ENCODE measurements at places on chromosomes 11 and 22.

DNA sequence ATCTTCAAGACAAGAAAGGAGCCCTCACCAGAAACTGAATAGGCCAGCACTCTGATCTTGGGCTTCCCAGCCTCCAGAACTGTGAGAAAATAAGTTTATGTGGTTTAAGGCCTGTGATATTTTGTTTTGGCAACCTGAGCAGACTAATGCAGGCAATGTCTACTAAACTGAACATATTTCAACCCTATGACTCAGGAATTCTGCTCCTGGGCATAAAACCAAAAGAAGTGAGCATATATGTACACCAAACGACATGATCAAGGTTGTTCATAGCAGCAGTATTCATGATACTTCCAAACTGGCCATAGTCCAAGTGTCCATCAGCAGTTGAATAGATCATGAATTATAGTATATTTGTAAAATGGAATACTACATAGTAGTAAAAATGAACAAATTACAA lies 29.0 kb downstream of the CSNK2A3 start:
- DNase-seq = no peak

- no peak for DNase-seq
Observed at GRCh38 chr22:48209473-48210197, 1447.2 kb downstream of the TBC1D22A start.

- DNase-seq = no peak
Observed at GRCh38 chr11:119691020-119691666, 37.9 kb downstream of the NECTIN1 start.

GRCh38 chr22:20562607-20563465 lies 55.4 kb downstream of the MED15 start:
- DNase-seq = no peak

GRCh38 chr22:19730655-19731360 lies 7.5 kb downstream of the GP1BB start:
- DNase-seq = peak; percentile 94

- DNase-seq = no peak
Observed at GRCh38 chr11:17015627-17016126, 1.5 kb upstream of the PLEKHA7 start.

GRCh38 chr11:73386016-73386415 lies 9.8 kb downstream of the RELT start:
- no peak for DNase-seq

DNA sequence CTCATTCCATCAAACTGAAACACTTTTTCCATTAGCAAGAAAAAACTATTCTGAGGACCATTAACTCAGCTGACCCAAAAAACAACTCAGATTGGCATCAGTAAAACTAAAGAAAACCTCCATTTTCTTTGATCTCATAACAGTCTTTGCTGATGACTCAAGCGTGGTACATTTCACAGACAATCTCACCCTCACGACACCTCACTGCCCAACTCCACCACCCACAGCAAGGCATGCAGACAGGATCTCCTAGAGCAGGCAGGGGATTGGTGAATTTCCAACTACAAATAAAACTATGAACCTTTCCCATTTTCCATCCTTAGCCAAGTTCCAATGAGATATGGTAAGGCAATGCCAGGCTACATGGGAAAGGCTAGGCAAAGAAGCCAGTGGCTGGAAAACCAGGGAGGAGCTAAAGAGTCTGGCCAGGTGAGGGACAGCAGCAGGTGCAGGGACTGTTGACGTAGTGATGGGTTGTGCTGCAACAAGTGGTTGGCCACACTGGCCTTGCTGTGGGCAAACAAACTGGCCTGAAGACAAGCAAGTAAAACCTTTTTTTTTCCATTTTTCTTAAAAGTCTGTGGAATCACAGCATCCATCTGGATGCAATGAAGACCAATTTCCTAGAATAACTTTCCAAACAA lies 97.2 kb downstream of the SERGEF start:
- DNase-seq = no peak

GRCh38 chr22:41857155-41857859 lies 24.4 kb downstream of the SREBF2 start:
- DNase-seq = peak; percentile 87

DNA sequence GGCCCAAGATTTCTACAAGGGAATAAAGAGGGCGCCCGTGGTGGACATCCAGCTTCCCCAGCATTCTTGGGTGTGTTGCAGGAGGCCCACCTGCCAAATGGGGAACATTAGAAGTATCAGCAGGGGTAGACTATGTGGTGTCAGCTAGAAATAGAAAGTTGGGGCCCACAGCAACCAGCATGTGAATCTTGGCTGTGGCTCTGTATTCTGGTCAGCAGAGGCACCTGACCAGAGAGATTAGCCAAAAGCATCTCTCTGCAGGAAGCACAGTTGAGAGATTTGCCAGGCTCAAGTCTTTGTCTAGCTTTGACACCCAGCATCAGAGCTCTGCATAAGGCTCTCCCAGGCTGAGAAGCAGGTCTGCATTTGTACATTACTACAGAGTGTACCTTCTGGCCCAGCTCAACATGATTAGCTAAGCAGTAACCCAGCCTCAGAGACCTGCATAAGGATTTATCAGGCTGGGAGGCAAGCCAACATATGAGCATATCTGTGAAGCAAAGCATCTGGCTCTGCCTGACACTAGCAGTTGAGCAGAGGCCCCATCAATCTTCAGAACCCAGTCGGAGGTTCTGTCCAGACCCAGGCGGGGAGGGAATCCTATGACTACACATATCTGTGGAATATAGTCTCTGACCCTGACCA lies 79.9 kb downstream of the MS4A13 start:
- DNase-seq = no peak

- DNase-seq = no peak
Observed at GRCh38 chr11:92451063-92451462, 226.4 kb downstream of the FAT3 start.

DNA sequence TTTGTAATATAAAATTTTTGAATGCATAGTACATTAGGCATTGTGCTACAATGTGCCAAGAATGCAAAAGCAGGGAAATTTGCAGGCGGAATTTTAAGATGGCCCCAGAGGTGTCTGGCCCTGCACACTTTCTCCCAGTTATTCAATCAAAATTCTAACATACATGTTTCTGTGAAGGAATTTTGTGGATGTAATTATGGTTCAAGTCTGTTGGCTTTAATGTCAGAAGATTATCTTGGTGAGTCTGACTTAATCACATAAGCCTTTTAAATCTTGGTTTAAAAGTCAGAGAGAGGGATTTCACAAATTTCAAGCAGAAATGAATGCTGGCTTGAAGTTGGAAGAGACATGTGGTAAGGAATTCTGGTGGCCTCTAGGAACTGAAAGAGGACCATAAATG lies 423.4 kb upstream of the CCDC179 start:
- no peak for DNase-seq

DNA sequence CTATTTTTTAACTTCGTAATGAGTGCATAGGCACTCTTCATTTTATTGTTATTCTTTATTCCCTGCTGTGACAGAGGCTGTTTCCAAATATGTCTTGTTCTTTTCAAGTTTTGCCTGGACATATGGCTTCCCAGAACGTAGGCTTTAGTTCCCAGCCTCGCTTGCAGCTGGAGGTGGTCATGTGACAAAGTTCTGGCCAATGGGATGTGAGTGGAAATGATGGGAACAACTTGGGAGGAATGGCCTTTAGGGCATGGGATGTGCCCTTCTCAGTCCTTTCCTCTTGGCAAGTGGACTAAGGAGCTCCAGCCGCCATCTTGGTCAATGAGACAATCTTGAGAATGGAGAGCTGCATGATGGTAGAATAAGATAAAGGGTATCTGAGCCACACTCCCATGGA lies 70.8 kb upstream of the EIF3D start:
- DNase-seq = no peak

- no peak for DNase-seq
Observed at GRCh38 chr11:7759010-7759409, 37.7 kb downstream of the OR5P2 start.

- peak; percentile 18 for DNase-seq
Observed at GRCh38 chr11:74877132-74877531, 71.8 kb downstream of the XRRA1 start.

DNA sequence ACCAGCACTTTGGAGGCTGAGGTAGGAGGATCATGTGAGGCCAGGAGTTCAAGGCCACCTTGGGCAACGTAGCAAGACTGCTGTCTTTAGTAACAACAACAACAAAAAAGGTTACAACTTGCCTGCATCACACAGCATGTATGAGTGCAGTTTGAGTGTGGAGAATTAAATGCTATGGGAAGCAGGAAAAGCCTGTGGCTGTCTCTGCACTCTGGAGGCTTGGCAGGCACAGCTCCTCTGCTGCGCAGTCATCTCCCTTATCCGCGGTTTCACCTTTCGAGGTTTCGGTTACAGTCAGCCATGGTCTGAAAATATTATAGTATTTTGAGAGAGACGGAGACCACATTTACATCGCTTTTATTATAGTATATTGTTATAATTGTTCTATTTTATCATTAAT lies 2.9 kb downstream of the MICAL2 start:
- no peak for DNase-seq

DNA sequence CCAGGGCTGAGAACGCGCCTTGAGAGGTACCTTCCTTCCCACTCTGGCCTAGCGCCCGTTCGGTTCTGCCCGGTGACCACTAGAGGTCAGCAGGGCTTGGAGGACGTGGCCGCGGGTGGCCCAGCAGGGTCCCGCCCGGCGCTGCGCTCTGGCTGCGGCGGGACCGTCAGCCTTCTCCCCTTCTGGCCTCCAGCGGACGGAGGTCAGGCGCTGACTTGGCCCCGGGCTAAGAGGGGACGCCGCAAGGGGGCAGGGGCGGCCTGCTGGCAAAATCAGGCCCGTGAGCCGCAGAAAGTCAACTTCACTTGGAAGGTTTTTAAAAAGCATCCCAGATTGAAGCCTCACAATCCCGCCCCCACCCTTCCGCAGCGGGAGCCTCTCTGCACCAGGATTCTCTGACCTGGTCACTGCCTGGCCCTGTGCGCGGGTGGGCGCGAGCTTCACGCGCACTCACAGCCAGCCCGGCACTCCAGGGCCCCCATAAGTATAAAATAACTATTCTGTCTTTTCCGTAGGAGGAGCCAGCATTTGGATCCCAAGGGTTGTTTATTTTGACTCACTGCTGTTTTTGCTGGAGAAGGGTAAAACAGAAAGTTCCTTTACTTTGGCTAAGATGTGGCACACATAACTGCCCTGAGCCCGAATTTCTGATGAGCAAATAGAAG lies 23.2 kb upstream of the ZBTB16 start:
- DNase-seq = peak; percentile 62

GRCh38 chr11:118117790-118118601 lies 31.2 kb upstream of the SMIM35 start:
- DNase-seq = no peak

DNA sequence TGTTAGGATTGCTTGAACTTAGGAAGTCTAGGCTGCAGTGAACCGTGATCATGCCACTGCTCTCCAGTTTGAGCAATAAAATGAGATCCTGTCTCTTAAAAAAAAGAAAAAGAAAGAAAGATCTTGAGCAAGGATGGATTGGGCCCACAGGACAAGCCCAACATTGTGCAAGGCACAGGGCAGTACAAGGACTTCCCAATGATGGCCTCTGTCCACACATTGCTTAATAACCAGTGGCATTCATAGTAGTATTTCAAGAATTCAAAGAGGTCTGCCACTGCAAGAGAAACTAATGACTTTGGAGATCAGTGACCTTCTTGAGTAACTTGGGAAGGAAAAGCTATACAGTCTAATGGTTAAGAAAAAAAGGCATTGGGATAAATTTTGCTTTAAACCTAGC lies 44.6 kb downstream of the SEZ6L start:
- no peak for DNase-seq

GRCh38 chr22:40463017-40463631 lies 92.7 kb downstream of the SGSM3 start:
- DNase-seq = no peak

DNA sequence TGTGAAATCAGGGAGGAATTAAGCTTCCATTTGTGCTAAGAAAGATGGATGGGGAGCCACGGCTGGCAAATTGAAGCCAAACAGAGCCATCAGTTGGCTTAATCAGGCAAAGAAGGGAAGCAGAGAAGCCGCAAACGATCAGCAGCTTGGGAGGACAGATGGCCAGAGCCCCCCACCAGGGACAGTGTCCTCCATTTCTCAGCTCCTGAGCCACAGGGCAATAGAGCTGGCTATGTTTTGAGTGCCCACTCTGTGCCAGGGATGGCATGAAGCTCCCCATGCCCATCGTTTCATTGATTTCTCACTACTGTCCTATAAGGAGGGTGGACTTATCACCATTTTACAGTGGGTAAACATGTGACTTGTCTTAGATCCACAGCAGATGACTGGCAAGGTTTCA lies 126.3 kb upstream of the ASPHD2 start:
- no peak for DNase-seq

DNA sequence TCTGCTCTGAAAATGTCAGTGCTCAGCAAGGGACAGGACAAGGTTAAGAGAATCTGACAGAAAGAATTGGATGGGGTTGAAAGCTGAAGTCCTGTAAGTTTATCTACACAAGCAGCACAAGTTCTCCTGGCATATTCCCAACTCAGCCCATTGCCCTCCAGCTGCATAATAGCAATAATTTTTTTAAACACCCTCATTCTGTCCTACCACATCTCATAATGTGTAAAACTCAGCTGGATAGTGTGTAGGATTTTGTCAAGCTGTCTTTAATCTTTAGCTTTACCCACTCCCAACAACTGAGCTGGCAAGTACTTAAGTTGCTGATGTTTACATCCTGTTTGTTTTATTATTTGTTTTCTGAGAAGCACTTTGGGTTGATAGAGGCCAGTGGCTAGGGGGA lies 158.9 kb downstream of the CADM1 start:
- DNase-seq = no peak

- DNase-seq = no peak
Observed at GRCh38 chr11:93515441-93516025, 27.7 kb downstream of the SMCO4 start.

DNA sequence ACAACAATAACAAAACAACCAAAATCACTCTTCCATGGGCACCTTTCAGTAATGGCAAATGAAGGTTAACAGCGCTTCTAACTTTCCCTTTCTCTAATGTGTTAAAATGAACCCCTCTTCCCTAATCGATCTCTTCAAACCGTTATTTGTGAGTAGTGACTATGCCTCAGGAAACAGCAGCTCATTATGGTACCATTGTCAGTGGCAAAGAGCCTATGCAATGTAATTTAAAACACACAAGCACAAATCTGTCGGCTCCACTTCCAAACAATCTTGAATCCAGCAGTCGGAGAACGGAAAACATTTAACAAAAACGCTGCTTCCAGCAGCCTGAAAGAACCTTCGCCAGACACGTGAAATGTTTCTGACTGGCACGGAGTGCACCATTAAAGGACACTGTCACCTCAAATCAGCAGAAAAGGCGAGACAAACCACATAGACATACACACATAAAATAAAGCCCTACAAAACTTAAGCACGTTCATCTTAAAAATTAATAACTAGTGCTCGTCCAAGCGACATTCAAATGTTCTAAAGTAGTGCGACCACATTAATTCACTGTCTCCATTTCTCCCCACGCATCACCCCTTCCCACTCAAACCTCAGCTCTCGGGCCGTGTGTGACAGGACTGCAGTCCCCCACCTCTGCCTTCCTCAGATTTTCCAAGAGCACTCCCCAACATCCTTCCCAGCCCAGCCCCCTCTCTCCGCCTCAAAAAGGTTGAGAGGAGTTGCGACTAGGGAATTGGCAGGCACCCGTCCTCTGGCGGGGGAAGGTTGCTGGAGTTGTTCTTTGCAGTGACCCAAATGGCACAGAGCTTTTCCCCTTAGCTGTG lies 748 bp downstream of the RAB30 start:
- DNase-seq = peak; percentile 18

GRCh38 chr11:120125024-120125423 lies 12.9 kb downstream of the TRIM29 start:
- no peak for DNase-seq

Data from activated naive CD4-positive, alpha-beta T cell treated with anti-CD3 and anti-CD28 coated beads, Interleukin-2, amount 50 U/mL, for 72 hours (primary cell).